Smooth muscle cell of the pulmonary artery (primary cell): ENCODE measurements at places on chromosomes 3 and 15. TPM values are rescaled to one million over a fixed set of nuclear protein-coding genes. Genes with fewer than 3 reads are reported as not detected.

GABRA5 gene
- total RNA-seq, result not detected in 2 replicates

ADPGK gene
- 69.8 and 70.4 TPM in 2 replicates for total RNA-seq

PIGBOS1 gene
- 4.9 and 5.3 TPM in 2 replicates for total RNA-seq

TUSC7 gene
- not detected in 2 replicates for total RNA-seq

SERINC4 gene
- total RNA-seq, result not detected in 2 replicates

GOLGA6D gene
- total RNA-seq, result not detected in 2 replicates

LRRC34 gene
- total RNA-seq, result 1.3 and 1.8 TPM in 2 replicates

FRMD4B gene
- 0.83 and 4.2 TPM in 2 replicates for total RNA-seq

C3orf49 gene
- total RNA-seq, result not detected in 2 replicates

CHST13 gene
- total RNA-seq, result not detected in 2 replicates

LRRC58 gene
- total RNA-seq, result 30.2 and 32.8 TPM in 2 replicates

IQCF5 gene
- total RNA-seq, result not detected in 2 replicates

MAP1A gene
- total RNA-seq, result 96.1 and 105 TPM in 2 replicates

RAB27A gene
- 9.1 and 14.3 TPM in 2 replicates for total RNA-seq

SST gene
- not detected in 2 replicates for total RNA-seq

COL6A5 gene
- not detected in 2 replicates for total RNA-seq

MESP1 gene
- total RNA-seq, result 0.20 and 0.26 TPM in 2 replicates

ATP13A4 gene
- 0.36 and 0.46 TPM in 2 replicates for total RNA-seq

GCSAM gene
- not detected in 2 replicates for total RNA-seq

CPLX3 gene
- not detected in 2 replicates for total RNA-seq

CRABP1 gene
- not detected in 2 replicates for total RNA-seq

IRAK2 gene
- total RNA-seq, result 5.9 and 22.7 TPM in 2 replicates

RHCG gene
- 0.07 and 0.50 TPM in 2 replicates for total RNA-seq

ITIH4 gene
- 2.5 and 2.6 TPM in 2 replicates for total RNA-seq
